Pons (tissue), 1 donor: ENCODE measurements at places on chromosomes 2 and 18.

DNA sequence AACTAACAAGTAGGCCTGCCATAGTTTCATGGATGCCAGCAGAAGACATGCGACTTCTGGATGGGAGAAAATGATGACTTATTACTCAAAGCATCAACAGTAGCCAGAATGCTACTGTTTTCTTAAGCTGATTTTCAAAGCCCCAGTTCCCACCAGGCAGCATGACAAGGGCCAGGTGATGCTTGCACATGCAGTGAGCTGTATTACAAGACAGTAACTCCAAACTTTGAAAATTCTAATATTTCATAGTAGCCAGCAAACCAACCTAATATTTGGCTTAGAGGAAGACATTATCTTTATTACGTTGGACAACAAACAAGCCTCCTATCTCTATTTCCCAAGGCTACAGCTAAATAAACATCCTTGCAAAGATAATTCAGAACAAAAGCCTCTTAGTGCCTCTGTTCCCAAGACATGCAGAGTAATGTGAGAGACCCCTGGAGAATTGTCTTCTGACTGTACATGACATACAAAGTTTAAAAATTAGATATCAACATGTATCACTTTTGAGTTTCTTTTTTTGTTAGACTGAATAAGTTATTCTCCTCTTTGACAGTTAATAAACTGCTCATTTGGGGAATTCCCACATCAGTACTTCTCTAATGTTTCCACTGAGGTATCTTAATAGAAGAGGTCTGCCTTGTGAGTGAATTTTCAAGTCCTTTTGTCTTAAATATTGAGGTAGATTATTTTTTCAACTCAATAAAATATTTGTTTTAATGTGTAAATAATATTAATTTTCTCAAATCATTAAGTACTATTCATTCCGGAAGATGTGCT, 367.6 kb upstream of the CWC22 start:
- no peak for DNase-seq

- DNase-seq = no peak
Measured at GRCh38 chr2:130798472-130799218, 38.1 kb upstream of the ARHGEF4 start.

DNA sequence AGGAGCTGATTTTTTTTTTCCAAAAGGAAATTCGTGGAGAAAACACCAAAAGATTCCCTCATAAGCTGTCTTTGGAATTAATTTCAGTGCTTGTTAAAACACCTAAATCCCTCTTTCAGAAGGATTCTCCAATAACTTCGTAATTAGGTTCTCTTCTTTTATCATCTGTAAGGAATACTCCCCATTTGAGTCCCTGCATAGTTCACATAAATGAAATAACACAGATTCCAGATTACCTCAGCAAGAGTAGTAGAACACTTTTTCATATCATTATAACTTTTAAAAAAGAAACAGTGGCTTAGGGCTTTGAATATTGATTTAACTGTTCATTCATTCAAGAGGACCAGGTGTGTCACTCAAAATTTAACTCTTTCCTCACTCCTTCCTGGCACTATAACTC, 55.5 kb downstream of the ARHGAP28 start:
- DNase-seq = no peak

GRCh38 chr2:172836347-172836821, 100.7 kb downstream of the RAPGEF4 start:
- no peak for DNase-seq

GRCh38 chr2:46490521-46491141, 11.3 kb downstream of the TMEM247 start:
- DNase-seq = peak; percentile 94

DNA sequence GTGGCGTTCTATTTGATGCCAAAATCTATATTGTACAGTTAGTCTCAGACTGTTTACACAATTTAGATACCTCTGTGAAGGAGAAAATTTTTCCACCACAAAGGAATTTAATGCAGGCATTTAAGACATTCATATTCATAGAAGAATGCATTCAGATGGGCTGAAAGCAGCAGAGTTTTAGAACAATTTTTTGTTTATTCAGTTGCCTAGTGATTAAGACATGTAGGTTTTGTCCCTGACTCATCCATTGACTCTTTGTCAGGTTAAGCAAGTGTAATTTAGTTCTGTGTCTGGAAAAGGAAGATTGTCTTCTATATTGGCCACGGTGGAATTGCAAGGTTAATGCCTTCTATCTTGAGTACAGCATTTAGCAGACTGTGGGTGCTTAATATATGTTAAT, 515.0 kb downstream of the PARD3B start:
- no peak for DNase-seq
